Stimulated activated CD4-positive, alpha-beta T cell treated with anti-CD3 and anti-CD28 coated beads, Interleukin-12 subunit alpha, Interleukin-12 subunit beta, amount 100 ng/mL, for 24 hours (primary cell): ENCODE measurements at places on chromosomes 6 and 20.

- no peak for DNase-seq
These were observed 18.8 kb downstream of the PRR18 start for GRCh38 chr6:166289207-166290060.

DNA sequence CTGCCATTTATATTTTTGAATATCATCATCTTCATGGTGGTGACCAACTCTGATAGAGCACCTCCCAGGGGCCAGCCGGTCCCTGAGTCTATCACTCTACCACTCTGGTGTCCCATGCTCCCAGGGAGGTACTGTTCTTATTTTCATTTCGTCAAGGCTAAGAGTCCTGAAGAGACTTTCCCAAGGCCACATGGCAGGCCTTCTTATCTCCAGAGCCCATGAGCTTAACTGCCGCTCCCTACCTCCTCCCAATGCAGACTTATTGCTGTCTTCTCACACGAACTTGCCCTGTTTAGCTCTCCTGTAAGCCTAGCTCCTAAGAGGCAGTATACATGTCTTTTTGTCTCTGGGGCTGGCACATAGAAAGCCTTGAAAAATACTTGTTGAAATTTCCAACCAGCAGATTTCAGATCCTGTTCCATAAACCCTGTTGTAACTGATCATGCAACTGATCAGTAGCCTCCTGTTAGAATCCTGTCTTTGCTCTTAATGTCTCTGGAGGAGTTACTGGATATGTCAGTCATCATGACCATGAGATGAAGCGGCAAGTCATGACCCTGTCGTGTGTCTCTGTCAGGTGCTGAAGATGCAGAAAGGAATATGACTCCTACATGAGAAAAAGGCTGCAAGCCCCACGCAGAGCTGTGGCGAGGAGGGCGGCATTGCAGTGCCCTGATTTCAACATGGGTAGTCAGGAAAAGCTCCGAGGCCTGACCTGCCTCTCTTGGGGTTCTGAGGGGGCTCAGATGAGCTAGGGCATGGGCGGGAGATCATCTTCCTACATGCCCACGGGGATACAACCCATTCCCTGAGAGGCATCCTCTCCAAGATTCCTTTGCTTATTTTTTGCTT is 60.0 kb downstream of the TTI1 start:
- no peak for DNase-seq

DNA sequence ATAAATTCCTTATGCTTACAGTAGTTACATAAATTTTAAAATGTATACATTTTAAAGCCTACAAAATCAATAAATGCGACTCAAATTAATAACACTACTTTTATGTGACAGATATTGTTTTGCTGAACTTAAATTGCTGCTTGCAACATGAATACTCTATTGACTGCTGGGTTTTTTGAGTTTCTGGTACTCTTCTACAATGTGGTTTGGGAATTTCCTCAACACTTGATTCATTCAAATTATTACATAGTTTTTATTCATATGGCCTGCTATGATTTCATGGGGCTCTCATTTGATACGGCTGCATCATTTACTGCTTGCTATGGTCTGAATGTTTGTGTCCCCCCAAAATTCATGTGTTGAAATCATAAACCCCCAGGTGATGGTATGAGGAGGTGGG is 2.3 kb upstream of the TXLNB start:
- DNase-seq = no peak

DNA sequence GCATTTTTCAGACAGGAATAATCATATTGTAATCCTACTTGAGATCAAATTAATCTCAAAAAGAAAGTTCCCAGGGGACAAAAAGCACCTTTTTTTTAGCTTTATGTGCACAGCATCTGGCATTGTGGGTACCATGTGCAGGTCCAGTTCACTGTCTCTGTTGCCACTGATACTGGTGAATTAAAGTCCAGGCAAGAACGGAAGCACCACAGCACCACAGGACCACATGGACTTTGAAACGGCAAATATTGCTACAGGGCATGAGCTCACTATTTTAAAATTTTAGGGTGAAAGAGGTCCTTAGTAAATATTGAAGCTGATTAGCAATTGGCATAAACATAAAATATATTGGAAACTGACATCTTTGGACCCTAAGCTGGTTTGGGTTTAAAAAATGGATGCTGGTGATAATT is 709.0 kb downstream of the EPM2A start:
- DNase-seq = no peak

DNA sequence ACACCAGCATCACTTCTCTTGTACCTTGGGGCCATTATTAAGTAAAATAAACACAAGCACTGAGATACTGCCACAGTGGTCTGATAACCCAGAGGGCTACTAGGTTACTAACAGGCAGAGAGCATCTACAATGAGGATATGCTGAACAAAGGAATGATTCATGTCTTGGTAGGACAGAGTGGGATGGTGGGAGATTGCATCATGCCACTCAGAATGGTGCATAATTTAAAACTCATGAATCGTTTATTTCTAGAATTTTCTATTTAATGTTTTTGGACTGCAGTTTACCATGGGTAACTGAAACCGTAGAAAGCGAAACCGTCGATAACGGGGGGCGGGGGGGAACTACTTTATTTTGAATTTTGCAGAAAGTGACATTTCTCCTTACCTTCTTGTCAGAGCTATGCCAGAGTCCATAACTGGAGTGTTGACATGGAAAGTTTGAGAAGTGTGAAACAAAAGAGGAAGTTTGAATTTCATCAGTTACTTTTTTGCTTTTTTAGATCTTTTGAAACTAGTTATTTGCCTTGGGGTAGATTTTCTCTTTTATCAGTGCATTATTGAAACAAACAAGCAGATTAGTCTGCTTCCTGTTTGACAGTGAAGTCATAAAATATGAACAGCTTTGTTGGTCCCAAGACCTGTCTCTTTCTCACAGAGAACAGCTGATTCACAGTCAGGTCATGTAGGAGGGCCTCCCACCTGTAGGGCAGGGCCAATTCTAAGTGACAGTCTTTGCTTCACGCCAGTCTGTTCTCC is 124.9 kb downstream of the KLHL32 start:
- no peak for DNase-seq

DNA sequence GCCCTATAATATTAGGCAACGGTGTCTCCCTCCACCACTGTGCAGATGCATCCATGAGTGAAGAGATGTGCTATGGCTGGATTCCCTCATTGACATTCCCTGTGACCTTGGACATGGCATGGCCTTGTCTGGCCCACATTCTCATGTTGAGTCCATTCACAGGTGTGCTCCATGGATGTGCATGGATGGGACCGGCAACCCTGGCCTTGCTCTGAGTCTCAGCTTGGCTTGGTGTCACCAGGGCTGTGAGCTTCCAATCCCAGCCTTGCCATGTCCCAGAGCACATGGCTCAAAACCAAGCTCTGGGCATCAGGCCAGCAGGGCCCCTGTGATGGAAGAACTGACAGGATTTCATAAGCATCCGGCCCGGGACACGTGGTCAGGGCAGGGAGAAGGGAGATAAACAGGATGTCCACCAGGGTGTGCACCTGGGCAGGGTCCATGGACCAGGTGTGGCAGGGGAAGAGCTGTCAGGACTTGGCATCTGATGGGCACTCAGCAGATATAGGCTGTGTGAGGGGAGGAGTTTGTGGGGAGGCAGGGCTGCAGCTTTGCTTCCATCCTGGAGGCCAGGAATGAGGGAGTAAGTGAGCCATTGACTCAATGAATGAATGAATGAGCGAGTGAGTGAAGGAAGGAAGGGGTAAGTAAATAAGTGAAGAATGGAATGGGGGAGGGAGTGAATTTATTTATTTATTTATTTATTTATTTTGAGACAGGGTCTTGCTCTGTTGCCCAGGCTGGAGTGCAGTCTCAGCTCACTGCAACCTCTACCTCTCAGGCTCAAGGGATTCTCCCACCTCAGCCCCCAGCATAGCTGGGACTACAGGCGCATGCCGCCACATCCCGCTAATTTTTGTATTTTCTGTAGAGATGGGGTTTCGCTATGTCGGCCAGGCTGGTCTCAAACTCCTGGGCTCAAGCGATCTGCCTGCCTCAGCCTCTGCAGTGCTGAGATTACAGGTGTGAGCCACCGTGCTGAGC is 15.7 kb downstream of the NRSN2 start:
- DNase-seq = peak; percentile 50

GRCh38 chr6:54291146-54291545 is 17.1 kb upstream of the TINAG start:
- no peak for DNase-seq

GRCh38 chr20:37426106-37426505 is 80.2 kb downstream of the SRC start:
- no peak for DNase-seq

- DNase-seq = no peak
These were observed 895.6 kb upstream of the MAP3K7 start for GRCh38 chr6:91482498-91482897.

DNA sequence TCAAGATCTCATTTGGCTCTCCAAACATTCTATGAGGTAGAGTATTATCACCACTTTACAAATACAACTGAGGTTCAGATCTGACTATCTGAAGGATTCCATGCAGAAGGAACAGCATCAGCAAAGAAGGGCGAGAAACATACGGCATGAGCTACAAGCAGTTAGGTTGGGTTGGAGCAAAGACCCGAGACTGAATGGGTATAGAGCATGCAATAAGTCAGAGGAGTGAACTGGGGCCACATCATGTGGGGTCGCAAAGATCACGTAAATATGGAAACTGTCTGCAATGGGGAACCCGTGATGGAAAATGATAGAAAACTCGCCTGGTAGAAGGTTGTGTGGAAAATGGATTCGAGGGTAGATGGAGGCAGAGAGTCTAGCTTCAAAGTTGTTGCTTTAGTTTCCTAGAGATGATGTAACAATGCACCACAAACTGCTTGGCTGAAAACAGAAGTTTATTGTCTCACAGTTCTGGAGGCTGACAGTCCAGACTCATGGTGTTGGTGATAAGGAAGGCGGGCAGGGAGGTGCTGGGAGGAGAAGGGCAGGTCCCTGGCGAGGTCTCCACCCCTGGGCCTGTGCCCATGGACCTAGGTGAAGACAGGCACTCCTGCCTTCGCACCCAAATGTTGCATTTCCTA is 44.3 kb upstream of the BCLAF1 start:
- DNase-seq = no peak

DNA sequence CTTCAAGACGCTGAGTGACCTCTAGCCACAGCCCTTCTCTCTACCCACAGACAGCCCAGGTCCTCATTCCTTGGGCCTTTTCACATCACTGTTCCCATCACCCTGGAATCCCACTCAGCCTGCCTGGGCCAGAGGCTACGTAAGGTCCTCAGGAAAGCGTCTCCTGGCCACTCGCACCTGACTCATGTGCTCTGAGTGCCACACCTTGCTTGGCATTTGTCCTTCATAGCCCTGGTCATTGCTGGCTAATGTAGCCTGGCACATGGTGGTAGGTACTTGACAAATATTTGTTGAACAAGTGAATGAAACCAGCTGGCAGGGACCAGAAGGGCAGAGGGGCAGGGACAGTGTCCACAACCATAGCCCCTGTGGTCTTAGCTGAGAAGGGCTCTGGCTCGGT is 50.6 kb upstream of the FANCE start:
- no peak for DNase-seq

DNA sequence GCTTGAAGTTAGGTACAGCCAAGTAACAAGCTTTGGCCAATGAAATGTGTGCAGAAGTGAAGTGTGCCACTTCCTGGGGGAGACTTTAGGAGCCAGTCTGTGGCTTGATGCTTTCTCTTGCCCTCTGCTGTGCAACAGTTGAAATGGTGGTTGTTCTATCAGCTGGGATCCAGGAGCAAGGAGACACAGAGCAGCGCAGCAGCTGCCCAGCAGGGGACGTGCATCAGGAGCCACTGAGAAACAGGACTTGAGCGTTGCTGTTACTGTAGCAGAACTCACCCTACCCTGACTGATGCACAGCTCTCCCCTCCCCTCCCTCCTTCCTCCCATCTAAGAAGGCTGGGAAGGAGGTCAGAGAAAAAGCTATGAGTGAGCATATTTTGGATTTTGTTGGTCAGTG is 18.9 kb upstream of the CCN5 start:
- DNase-seq = no peak

DNA sequence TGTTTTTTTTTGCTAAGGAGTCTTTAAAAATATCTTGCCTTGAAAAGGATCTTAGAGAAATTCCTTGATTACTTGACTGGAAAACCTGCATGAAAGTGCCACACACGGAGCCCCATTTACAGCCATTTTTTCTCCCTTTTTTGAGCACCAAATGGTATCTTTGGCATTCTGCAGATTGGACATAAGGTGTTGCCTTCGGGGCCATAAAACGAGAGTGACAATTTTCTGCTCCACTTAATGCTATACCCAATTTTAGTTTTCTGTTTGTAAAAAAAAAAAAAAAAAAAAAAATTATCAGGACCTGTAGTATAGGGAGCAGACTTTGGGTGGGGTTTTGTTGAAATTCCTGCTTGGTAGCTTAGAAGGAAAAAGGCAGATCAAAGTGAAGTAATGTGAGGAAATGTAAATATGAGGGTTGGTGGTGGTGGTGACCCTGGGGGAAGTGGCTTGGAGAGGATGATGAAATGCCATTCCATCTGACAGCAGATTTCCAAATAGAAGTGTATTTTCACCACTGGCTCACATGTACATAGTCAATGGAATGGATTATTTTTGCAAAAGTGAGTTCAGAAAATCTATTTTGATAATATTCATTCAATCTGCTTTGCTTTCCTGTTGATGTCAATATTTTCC is 212.1 kb upstream of the SOX4 start:
- DNase-seq = no peak

GRCh38 chr6:26595669-26596269 is 984 bp upstream of the ABT1 start:
- peak; percentile 76 for DNase-seq

- DNase-seq = peak; percentile 20
These were observed 42.5 kb downstream of the EIF2S2 start for GRCh38 chr20:34069341-34070078.

GRCh38 chr20:47237715-47238114 is 118.8 kb downstream of the ZMYND8 start:
- no peak for DNase-seq

DNA sequence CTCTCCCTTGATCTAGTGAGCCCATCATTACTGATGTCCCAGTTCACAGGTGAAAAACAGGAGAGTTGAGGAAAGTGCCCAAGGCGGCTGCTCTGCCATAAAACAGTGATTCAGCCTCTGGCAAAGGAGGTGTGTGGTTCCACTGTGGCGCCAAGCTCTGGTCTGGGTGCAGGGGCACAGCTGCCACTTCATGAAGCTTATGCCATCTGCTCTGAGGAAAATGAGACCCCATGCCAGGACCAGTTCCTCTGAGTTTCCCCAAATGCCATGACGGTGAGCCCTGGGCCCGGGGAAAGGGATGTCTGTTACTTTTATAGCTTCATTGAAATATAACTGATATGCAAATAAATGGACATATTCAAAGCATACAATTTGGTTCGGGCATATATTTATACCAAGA is 33.7 kb upstream of the ZBP1 start:
- DNase-seq = no peak

DNA sequence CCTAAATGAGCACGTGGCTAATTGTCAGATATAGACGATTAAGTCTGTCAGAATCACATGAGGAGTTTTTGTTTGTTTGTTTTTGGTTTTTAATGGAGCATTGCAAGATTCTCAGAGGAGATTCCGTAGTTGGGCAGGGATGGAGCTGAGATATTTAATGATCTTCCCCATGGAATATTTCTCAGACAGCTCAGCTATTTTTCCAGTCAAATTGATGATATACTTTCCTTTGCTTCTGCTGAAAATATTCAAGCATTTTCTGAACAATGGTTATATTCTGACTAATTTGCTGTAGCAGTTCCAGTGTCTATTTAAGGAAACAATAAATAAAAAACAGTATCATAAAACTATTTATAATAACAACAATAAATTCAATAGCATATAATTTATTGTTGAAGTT is 348.4 kb downstream of the KIF16B start:
- no peak for DNase-seq

- DNase-seq = no peak
These were observed 180.1 kb upstream of the CST7 start for GRCh38 chr20:24768713-24769601.
